ENCODE measurements at places on chromosomes 7 and 10.
A peak's percentile ranks its signal among the peaks of the same experiment; 100 is the strongest.

- DNase-seq, result peak; percentile 81
These were observed 60.0 kb downstream of the RALA start for GRCh38 chr7:39683216-39683845.

DNA sequence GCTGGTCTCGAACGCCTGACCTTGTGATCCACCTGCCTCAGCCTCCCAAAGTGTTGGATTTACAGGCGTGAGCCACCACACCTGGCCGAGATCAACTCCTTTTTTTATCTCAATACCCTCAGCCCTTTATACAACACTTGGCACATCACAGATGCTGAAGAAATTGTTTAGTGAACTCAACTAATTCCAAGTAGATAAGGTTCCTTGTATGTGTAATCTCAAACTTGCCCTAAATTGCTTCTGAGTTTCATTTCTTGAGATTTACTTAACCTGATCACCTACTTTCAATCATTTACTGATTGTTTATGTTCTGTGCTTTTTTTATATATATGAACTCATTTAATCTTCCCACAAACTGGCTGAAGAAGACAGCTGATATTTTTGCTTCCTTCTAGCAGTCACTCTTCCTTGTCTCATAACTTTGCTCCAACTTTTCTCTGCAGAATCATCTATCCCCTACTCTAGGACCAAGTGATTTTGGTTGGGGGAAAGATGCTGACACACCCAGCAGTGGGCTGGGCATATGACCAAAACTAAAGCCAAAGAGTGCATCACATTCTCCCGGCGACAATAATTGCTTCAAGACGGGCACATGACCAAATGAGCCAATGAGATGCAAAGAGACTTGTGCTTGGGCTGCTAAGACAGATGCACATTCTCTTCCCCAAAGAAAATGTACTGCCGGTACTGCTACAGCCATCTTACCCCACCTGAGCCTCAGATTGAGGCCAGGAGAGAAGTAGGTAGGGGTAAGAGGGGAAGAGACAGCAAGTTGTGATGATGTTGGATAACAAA lies 40.3 kb upstream of the ARID5B start:
- DNase-seq, result no peak

- no peak for DNase-seq
These were observed 2.3 kb upstream of the VENTX start for GRCh38 chr10:133235265-133235855.

DNA sequence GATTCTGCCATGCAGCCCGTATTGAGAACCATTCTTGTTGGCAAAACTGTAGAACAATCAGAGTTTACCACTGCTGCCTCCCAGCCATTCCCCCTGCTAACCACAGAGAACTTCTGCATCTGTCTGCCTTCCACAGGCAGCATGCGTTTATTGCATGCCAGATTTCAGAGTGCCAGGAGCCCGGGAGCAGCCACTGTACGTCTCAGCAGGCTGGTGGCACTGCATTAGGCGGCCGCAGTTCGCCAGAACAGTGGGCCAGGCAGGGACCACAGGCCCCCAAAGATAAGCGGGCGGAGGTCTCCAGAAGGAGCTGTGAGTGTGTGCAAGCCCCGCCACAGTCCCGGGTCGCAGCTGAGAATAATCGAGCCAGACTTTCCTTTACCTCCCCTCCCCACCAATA lies 31.8 kb downstream of the ZNF467 start:
- peak; percentile 24 for DNase-seq

GRCh38 chr10:34687434-34688210 lies 127.5 kb downstream of the PARD3 start:
- DNase-seq, result no peak

GRCh38 chr10:21702633-21703111 lies 168.6 kb downstream of the MLLT10 start:
- DNase-seq, result no peak

GRCh38 chr7:33790746-33791145 lies 114.6 kb upstream of the BMPER start:
- DNase-seq, result no peak

DNA sequence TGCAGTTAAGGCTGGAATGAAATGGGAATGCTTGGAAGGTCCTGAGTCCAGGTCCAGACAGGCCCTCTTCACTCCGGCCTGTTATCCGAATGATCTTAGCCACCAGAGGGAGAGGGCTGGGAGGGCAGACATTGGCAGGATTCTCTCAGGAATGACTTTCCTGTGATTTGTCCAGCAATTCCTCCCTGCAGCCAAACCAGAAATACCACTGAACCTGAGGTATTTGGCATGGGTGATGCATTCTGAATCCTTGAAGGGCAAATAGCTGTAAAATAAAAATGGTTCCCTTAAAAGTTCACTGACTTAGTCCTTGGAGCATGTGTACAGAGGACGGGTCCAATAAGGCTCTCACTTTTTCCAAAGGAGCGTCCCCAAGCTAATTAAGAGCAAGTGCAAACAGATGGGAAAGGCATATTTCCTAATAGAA lies 77.5 kb upstream of the HABP2 start:
- peak; percentile 95 for DNase-seq

DNA sequence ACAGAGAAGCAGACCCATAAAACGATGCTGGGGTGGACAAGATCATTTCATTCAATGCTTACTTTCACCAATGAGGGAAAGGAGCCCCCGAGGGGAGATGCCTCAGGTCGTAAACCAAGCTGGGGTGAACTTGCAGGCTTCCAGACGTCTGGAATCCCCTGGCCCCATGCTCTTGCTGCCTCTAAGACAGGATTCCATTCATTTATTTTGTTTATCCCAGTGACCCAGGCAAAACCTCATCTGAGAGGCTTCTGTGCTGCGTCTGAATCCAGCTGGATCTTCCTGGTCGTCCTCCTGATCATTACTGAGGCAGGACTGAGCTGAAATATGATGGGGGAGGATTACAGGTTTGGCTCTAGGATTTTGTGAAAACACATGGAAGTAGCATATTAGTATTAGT lies 182.9 kb downstream of the MYOF start:
- DNase-seq, result peak; percentile 20

DNA sequence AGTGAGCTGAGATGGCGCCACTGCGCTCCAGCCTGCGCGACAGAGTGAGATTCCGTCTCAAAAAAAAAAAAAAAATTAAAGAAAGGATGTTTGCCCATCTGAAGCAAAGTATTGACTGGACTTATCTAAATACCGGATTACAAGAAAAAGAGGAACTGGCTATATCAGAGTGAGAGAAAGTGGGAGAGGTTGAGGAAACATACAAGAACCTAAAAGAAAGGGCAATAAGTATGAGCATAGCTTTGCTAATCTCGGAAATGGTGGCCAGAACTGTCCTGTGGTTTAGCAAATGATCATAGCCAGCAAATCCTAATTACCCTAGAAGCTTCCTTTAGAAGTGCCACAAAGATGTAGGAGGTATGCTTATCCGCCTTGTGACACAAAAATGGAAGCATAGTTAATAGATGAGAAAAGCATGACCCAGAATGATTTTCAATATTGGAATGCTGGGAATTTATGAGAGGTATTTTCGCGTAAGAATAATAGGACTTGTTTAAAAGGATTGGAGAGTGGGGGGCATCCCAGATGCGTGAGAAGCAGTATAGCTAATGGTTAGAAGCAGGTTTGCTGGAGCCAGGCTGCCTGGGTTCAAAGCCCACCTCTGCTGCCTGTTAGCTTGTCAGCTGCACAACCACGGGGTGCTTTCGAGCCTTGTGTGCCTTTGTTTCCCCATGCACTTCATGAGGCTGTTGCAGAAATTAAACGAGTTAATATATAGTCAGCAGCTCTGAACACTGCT lies 1.2 kb upstream of the GTPBP4 start:
- peak; percentile 91 for DNase-seq

DNA sequence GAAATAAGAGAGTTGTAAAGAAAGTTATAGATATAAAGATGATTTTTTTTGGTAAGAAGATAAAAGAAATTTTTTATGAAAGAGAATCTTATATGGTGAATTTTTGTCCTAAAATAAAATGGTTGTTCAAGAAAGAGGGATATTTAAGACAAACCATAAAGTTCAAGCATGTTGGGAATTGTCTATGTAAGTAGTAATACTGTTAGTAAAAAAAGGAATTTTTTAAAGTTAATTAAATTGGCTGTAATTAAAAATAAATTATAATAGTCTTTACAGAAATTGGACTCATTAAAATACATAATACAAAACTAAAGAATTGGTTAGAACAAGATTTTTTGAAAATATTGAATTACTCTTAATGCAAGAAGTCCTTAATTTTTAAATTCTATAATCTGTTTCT lies 10.1 kb upstream of the DYNC2I1 start:
- DNase-seq, result no peak

GRCh38 chr10:112649006-112649821 lies 202.2 kb downstream of the VTI1A start:
- peak; percentile 67 for DNase-seq

- no peak for DNase-seq
These were observed 11.7 kb downstream of the PLAC9 start for GRCh38 chr10:80144067-80144695.

- DNase-seq, result peak; percentile 64
These were observed 4.0 kb upstream of the LEP start for GRCh38 chr7:128236924-128237586.

DNA sequence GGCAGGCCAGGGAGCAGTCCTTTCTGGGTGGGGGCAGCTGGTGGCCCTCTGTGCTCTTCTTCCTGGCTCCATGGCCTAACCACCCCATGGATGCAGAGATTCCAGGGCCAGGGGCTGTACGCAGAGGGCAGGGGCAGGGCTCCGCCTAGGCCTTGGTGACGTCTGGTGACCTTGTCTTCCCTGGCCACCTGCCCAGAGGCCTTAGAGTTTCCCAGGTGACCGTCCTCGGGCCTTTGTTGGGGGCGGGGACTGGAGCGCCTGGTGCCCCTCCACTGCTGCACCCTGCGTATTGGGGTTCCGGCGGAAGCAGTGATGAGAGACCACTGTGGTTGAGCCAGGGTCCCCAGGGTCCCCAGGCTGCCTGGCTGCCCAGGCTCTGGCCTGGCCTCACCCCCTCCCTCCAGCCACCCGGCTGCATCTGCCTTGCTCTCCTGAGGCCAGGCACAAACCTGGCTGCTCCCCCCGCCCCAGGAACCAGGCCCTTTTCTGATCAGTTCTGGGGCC lies 10.3 kb downstream of the PWWP2B start:
- no peak for DNase-seq

DNA sequence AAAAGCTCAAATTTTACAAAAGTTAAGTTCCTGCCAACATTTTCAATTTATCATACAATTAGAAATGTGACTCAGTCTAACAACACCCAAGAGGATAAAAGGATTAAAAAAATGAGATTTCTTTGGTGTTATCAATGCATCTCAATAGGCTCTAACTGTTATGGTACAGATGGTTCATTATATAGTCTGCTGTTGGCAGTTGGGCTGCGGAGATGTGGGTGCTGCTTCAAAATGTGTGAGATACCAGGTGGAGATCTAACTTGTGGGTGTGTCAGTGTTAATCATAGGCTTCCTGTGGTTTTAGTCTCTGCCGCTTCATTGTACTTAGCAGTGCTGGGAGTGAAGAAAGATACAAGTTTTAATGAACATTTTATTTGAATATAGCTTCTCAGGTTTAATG lies 231.2 kb downstream of the EXOC4 start:
- no peak for DNase-seq

DNA sequence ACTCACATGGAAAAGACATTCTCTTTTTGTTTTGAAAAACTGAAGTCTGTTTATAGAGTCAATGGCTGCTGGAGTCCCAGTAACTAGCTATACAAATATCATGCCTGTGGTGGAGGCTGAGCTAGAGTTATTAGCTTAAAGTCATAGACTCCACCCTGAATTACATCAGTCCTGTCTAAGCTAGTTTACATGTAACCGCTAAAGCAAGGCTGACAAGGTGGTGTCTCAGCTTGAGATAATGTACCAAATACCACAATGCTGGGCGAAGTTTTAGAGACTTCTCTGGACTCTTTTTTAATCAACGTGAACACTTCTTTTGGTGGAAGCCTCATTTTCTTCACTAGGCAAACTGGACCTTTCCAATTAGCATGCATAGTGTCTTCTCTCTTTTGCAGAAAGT lies 219.4 kb downstream of the ANK3 start:
- DNase-seq, result peak; percentile 13

DNA sequence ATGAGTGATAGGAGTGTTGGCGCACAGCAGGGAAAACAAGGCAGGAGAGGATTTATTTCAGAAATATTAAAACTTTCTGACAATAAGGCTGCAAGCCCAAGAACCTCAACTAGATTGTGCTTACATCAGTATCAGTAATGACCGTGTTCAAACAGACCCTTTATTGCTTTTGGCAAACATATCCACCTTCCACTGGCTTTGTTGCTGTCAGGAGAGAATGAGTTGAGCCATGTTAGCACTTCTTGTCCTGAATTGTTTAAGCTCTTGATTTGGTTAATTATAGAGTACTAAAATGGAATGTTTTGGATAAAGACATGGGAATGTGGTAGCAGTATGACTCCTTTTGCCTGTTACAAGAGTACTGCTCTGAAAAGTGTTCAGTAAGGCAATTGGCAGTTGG lies 3.8 kb downstream of the AHCYL2 start:
- DNase-seq, result no peak

GRCh38 chr7:34087892-34088891 lies 182.9 kb downstream of the BMPER start:
- DNase-seq, result peak; percentile 48

DNA sequence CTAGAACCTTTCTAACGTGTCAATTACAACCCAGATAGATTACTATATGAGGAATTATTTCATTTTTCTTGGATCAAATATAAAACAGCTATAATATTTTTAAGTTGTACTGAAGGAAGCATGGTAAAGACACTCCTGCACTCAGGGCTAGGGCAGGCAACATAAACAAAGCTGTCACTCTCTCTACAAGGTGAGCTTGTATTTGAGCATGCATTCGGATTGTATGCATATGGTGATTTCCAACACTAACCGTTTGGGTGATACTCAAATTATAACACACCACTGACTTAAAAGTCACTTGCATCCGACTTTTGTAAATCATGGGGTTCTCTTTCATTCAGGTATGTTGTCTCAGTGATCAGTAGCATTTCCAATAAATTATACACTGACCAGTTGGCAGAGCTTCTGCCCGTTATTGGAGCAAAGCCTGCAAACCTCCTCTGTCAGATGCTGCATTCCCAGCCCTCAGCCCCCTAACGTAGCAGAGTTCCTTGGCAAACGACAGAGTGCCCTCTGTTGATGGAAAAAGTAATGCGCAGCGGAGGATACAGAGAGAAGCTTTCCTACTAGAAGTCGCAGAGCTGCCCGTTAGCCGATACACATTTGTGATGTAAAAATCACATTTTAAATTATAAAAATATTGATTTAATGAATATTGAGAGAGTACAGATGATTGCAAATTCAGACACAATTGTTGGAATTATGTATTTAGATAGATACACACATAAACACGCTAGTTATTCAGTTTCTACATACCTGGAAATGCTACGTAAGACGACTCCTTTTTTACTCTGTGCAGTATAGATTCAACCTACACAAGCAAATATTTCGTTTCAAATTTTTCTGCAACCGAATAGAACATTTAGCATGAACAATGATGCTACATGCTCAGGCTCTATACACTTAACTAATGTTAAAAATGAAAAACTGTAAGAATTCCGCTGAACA lies 173.9 kb upstream of the SP4 start:
- peak; percentile 30 for DNase-seq
